Thoracic aorta (tissue), 2 donors: ENCODE measurements at places on chromosomes 1 and 21. TPM values are rescaled to one million over a fixed set of nuclear protein-coding genes. Genes with fewer than 3 reads are reported as not detected.

MAN1A2 gene
- 48.7 TPM for total RNA-seq

GRCh38 chr1:85420199-85420598, 44.8 kb downstream of the DDAH1 start:
- no peak for DNase-seq

BLACAT1 gene
- not detected for total RNA-seq

- no peak for DNase-seq
Measured at GRCh38 chr1:160779626-160780397, 16.2 kb upstream of the LY9 start.

DNA sequence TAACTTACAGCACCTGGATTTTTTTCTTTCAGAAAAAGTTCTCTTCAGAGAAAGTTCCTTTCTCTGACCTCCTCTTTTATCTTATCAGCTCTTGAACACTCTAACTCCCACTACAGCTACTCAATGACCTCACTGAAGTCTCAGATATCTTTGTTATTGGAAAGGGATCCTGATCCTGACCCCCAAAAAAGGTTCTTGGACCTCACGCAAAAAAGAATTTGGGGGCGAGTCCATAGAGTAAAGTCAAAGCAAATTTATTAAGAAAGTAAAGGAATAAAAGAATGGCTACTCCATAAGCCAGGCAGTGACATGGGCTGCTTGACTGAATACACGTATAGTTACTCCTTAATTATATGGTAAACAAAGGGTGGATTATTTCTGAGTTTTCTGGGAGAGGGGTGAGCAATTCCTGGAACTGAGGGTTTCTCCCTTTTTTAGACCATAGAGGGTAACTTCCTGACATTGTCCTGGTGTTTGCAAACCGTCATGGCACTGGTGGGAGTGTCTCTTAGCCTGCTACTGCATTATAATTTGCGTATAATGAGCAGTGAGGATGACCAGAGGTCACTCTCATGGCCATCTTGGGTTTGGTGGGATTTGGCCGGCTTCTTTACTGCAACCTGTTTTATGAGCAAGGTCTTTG, 44.2 kb downstream of the WDR64 start:
- DNase-seq = no peak

- DNase-seq = no peak
Measured at GRCh38 chr21:44940116-44940631, 345 bp downstream of the SLX9 start.

DNA sequence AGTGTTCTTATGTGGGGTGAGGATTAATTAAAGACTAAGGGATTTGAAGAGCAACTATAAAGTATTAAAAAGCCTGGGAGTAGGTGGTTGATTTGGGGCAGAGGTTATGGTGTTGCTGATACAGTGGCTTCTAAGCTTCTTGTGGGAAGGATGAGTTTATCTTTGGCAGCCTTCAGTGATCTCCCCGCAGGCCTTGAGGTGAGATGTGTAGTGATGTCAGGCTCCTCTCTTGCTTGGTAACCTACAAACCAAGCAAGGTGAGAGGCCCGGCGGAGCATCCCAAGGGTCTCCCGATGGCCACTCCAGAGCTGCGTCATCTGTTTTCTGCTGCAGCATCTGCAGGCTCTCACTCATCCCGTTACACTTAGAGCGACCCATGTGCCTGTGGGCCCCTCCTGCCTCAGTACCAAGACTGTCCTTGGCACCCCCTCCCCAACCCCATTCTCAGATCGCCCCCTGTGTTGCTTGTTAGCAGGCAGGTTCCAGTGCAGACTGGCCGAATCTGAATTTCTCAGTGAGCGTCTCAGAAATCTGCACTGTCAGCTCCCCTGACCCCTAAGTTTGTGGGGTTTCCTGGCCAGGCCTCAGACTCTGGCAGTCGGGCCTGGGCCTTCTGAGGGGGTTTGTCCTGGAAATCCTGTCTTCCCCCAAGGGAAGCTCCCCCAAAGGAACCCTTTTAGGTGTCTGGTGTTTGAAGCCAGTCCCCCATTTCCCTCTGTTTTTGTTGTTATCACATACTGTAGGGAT, 77.9 kb downstream of the GALNT2 start:
- no peak for DNase-seq

DNA sequence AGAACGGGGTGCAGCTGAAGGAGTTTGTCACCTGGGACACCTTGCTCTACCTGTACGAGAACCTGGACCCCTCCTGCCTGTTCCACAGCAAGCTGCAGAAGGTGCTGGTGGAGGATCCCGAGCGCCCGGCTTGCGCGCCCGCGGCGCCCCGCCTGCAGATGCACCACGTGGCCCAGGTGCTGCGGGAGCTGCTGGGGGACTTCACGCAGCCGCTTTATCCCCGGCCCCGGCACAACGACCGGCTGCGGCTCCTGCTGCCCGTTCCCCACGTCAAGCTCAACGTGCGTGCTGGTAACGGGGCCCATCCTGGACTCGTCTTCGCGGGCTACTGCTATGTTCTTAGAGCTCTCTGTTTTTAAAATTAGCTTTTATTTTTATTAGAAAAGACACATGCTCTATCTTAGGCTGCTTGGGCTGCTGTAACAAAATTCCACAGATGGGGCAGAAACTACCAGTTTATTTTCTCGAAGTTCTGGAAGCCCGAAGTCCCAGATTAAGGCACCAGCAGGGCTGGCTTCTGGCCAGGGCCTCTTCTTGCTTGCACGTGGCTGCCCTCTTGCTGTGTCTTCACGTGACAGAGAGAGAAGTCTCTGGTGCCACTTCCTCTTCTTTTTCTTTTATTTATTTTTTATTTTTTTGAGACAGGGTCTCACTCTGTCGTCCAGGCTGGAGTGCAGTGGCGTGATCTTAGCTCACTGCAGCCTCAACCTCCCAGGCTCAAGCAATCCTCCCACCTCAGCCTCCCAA, 38.1 kb downstream of the TRPM2 start:
- no peak for DNase-seq
